ENCODE measurements at places on chromosomes 7 and 10.

DNA sequence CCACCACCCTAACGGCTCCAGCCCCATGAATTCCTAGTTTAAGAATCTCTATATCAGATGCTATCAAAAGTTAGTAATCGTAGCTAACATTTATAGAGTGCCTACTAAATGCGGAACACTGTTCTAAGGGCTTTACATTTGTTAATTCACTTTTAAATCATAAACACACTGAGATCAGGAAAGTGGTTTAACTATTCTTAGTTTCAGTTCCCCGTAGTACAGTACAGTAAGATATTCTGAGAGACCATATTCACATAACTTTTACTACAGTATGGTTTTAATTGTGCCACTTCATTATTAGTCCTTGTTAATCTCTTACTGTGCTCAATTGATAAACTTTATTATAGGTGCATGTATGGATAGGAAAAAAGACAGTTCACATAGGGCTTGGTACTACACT, 22.5 kb downstream of the SYPL1 start:
- DNase-seq, result no peak

- no peak for DNase-seq
These were observed 6.1 kb upstream of the CREB5 start for GRCh38 chr7:28406192-28406591.

DNA sequence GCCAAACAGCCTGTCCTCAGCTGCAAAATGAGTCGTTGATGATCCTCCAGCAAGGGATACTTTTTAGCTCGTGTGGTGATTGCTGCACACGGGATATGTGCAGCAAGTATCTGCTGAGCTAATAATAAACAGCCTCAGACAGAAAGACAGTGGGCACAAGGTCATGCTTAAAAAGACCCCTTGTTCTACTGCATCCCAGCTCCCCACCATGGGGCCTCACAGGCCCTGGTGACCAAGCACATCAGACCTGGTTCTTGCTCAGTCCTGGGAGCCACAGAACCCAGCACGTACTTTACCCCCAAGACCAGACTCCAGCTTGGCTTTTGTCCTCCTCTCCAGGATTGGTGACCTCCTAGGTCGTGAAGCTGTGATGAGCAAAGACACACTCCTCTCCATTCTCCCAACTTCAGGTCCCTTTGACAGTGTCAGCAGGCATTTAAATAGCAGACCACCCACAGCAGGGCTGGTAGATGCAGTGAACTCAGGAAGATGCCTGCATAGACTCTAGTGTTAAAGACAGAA, 50.5 kb downstream of the EGFR start:
- DNase-seq, result no peak

DNA sequence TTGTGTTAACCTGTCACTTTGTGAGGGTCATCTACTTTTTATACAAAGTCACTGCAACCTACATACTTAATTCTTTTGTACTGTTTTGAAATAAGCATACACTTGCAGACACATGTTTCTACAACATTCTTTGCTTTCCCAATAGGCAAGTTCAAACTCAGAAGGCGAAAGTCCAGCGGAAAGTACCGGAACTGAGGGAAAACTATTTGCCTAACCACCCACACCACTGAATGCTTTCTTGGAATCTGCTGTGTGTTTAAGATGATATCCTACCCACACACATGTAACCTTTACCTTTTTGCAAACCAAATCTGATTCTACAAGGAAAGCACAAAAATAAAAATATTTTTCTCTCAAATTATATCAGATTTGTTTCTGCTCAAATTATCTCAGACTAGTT, 139.4 kb upstream of the AGR3 start:
- no peak for DNase-seq

- DNase-seq, result no peak
These were observed 1.1 kb upstream of the SFTPA2 start for GRCh38 chr10:79561257-79561656.

DNA sequence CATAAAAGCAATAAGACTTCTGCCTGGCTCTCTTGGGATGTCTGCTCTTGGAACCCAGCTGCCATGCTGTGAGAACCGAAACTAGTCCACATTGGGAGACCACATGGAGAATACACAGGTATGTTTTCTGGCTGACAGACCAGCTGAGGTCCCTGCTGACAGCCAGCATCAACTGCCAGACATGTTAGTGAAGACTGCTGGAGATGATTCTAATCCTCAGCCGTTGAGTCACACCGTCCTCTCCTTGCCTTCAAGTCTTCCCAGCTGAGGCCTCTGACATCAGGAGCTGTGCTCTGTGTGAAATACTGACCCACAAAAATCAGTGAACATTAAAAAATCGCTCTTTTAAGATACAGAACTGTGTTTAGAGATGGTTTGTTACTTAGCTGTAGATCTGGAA, 36.9 kb upstream of the AGR2 start:
- no peak for DNase-seq

DNA sequence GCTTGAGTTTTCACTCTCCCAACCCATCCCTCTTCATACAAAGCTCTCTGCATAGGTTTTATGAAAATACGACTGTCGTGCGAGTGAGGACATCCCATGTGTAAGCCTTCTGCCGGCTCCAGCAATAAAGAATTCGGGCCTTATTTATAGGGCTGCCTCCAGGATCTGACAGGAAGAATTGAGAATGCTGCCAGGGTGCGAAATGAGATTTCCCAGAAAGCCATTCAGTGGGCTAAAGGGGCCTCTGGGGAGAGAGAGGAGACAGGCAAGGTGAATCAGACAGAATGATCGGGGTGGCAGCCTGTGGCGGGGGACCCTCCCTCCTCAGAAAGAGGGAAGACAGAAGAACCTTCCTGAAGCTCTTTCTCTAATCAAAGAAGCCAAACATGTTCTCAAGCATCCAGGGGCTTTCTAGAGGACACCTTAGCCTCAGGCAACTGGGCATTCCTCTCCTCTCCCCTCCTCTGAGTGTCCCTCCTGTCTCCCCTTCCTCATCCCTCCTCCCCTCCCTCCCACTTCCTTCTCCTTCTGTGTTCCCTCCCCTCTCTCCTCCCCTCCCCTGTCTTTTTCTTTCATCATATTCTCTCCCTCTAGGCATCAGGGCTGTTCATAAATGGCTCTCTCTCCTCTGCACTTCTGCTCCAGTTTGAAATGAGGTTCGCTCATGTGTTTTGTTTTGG, 410.9 kb downstream of the TYW1 start:
- DNase-seq, result no peak

DNA sequence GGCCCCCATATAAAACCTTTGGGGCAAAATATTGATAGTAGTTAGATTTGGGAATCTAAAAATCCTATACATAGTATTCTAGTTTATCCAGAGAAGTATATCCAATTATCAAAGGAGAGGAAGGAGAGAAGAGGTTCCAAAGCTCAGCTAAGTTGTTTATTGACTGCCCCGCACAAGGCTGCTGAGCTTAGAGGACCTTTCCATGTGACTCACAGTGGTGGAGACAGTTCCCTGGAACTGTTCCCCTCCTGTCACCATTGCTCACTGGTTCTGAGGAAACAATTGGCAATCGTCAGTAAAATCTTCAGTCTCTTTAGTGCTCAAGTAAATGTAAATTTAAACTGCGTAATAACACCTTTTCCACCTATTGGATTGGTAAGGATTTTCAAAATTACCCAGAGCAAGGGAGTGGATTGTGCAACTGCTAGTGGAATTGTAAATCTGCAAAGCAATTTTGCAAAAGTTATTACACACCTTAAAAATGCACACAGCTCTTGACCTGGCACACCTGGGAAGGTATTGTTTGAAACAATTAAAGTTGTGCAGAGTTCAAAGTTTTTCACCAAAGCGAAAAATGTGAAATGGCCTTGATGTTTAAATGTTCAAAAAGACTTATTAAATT, 63.1 kb downstream of the EEPD1 start:
- DNase-seq, result no peak
